ENCODE measurements at places on chromosomes 3 and 15.

GRCh38 chr3:171802590-171802956 lies 7.7 kb downstream of the PLD1 start:
- no peak for DNase-seq

- DNase-seq, result no peak
Observed at GRCh38 chr3:58176827-58177489, 33.8 kb downstream of the DNASE1L3 start.

DNA sequence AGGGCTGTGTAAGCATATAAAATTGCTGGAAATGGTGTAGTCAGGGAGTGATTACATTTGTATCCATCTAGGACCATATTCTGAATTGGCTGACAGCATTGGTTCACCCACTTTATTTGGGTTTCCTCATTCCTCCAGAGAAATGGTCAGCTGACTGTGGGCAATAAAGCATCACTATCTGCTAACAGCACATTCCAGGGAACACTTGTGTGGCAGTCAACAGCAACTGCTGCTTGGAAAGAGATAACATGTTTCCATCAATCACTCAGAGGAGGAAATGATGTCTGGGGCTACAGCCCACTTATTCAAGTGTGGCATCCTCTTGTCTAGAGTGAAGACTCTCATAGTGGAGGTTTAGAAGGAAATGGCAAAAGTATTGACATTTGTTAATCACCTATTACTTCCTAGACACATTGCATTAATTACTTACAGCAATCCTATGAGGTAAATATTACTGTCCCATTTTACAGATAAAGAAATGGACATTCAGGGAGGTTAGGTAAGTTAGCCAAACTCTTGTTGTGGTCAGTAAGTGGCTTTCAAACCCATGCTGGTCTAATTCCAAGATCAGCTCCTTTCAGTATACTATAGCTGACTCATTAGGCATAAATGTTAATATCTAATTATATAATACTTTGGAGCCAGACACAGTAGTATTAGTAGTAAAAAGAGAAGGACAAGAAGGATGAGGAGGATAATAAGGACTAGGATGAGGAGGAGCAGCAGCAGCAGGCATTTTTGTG lies 247.8 kb downstream of the ALCAM start:
- DNase-seq, result peak; percentile 30

DNA sequence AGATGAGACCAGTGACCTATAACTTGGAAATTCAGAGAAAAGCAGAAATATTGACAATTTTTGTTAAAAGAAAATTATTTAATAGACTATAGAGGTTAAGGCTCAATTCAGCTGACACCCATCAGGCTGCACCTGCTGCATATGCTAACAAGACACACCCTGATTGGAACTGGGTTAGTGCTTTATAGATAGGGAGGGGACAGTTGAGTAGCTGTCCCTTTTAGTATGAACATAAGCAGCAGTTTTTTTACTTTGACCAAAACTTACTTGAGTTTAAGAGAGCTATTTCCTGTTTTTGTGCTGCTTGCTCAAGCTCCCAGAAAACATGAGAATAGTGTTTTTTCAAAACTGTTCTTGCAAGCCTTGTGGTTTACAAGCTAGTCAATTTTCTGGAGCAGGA lies 292.6 kb downstream of the LRRC3B start:
- peak; percentile 1 for DNase-seq

DNA sequence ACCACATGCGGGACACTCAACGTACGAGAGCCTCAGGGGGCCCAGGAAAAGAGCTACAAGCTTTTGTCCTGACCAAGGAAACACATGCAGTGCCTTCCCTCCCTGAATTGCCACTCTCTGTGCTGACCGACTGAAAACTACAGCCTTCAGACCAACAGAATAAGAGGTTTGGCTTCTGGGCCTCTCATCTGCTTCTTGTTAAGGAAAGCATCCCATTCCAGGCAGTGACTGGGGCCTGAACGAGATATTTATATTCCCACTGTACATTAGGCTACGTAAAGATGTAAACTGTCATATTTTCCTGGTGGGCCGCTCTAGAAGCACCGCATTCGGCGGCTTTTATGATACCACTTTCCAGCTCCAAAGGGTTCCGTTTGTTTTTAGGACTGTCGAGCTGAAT lies 208.9 kb upstream of the TPM1 start:
- no peak for DNase-seq

DNA sequence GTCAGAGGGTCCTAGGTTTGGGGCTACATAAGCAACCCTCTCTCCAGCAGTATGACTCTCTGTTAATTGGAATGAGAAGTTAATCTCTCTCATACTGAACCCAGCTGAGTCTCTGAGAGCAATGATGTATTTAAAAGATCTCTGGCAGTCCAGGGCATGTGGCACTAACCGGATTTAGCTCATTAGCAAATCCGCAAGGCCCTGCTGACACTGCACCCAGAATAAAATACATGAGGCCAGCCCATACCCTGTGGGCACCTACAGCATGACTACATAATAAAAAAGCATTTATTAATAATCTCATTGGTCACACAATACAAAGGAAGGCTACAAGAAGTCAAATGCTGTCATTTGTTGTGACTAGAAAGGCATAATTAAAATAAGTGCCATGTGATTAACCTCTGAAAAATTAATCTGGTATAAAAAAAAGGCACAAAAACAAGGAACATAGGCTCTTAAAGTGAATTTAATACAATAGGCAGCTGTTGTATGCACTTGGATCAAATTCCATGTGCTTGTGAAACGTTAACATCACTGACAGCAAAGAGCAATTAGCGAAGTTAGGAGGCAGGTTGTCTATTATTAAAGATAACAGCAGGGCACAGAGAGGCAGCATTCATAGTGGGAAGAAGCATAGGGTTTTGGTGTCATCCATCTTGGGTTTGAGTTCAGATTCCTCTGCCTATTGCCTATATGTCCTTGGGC lies 381.2 kb downstream of the WDR72 start:
- DNase-seq, result no peak

GRCh38 chr3:155744626-155745324 lies at the start of gene PLCH1:
PLCH1 (minus strand) TSS chr3:155745071; CDS start chr3:155704224, 40,847 bp downstream.
- DNase-seq, result peak; percentile 87

DNA sequence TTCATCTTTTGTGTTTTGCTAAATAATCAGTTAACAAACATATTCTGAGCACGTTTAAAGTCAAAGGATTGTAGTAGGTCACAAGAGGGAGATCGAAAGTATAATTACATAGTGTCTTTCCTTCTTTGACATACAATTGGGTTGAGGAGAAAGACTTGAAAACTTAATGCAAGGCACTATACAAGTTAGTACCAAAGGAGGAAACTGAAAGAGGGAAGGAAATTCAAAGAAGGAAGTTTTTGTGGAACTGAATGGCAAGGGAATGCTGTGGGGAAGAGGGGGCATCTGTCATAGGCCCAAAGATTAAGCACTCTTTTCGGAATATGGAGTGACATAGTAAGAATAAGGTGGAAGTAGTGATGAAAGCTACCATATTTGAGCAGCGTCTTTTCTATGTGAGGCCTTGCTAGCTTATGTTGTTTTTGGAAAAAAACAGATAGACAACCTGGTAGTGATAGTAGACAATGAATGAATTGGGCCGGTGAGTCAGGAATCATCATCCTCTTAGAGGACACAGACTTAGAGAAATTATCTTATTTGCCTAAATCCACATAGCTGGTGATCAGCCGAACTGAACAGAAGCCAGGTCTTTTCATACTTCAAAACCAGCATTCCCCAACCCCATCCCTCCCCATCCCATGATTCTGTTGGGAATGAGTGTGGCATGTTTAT lies 10.2 kb downstream of the MBNL1 start:
- no peak for DNase-seq

DNA sequence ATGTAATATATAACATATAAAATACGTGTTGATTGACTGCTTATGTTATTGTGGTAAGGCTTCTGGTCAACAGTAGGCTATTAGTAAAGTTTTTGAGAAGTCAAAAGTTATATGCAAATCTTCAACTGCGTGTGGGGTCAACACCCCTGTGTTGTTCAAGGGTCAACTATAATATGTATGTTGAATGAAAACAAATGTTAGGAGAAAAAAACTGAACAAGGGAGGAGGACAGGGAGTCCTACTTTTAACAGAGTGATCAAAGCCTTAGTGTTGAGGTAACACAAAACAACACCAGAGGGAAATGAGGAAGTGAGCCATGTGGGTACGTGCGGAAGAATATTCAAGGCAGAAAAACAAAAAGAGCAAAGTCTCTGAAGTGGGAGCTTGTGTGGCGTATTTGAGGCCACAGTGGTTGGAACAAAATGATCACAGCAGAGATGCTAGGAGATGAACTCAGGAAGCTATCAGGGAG lies 62.5 kb downstream of the SFMBT1 start:
- DNase-seq, result peak; percentile 94

- no peak for DNase-seq
Observed at GRCh38 chr3:188339410-188340295, 185.7 kb downstream of the LPP start.

DNA sequence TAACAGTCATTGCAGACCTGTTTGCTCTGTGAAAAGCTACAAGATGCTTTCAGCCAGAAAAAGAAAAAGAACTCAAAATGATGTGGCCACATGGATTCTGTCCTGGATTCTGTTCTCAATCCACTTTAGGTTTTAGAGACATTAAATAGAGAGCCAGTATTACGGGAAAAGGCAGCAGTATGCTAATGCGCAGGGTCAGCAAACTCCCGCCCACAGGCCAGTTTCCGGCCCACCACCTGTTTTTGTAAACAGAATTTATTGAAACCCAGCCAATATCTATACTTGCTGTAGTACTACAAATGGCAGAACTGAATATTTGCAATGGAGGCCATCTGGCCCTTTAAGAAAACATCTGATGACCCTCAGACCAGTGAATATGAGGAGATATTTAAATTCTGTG lies 416.1 kb downstream of the ERC2 start:
- DNase-seq, result no peak

GRCh38 chr3:32120471-32120870 lies 14.1 kb downstream of the GPD1L start:
- peak; percentile 59 for DNase-seq

DNA sequence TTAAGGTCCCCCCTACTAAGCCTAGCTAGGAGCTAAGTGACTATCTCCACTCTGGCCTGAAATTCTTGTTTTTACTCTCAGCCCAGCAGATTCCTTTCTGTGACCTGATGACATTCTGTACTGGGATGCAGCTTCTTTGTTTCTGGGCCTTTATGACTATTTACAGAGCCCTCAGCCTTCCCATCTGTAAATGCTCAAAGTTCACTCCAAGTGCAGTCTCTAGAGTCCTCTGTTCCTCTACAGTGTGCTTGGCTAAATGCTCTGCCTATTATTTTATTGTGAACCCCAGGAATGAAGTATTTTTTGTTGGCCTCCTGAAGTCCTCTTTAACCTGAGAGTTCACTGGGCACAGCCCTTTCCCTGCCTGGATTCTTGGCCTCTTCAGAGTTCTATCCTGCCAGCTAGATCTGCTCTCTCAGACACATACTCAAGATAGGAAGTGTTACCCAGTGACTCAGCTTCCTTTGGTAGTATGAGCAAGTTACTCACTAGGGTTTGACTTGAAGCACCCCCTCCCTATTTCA lies 278.1 kb upstream of the P2RY1 start:
- DNase-seq, result no peak

DNA sequence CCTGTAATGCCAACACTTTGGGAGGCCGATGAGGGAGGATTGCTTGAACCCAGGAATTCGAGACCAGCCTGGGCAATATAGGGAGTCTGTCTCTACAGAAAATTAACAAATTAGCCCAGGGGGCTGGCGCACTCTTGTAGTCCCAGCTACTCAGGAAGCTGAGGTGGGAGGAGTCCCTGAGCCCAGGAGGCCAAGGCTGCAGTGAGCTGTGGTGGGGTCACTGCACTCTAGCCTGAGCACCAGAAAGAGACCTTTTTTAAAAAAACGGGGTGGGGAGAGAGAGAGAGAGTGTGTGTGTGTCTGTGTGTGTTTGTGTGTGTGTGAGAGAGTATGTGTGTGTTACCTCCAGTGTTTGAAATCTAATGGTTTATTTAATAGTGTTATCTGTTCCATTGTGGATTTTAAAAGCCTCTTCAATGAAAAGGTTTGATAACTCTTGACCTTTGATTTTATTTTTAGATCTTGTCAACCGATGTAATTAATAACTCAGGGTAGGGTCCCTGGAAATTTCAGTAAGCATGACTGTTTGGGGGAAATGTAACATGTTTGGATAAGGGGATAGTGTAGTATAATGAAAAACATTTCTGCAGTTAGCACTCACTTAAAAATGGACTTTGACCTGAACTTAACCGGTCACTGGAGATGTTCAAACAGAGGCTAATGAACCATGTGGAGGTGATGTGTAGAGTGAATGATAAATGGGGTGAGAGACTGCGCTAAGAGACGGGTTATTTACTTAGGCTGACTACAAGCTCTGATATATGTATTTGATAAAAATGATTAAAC lies 29.7 kb downstream of the LRCH3 start:
- no peak for DNase-seq

- no peak for DNase-seq
Observed at GRCh38 chr3:3240986-3241385, 61.5 kb upstream of the CRBN start.

DNA sequence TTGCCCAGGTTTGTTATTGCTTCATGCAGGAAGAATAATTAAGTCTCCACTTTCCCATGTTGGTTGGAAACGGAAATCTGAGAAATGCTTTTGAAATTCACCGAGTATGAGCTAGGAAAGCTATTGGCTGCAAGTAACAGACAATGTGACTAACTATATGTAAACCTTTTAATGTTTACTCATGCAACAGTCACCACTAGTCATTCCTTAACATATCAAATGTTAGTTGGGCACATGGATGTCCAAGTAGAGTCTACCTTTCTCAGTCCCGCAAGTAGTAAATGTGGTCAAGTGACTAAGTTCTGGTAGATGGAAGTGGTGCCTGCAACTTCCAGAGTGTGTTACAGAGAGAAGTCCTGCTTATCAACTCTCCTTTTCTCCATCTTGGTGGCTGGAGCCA lies 52.5 kb downstream of the KLF15 start:
- no peak for DNase-seq

Measured in KBM-7 (cell line).